T-helper 17 cell (primary cell): ENCODE measurements at places on chromosomes 6 and 20. TPM values are rescaled to one million over a fixed set of nuclear protein-coding genes. Genes with fewer than 3 reads are reported as not detected.

IL20RA gene
- total RNA-seq, result not detected

PRICKLE4 gene
- not detected for total RNA-seq

RIMS4 gene
- not detected for total RNA-seq

SNX9 gene
- 38.9 TPM for total RNA-seq

GHRH gene
- total RNA-seq, result not detected

DSP gene
- total RNA-seq, result not detected

SRSF12 gene
- not detected for total RNA-seq

SLPI gene
- not detected for total RNA-seq

KIF6 gene
- 0.40 TPM for total RNA-seq

SYNE1 gene
- 165 TPM for total RNA-seq

NAPB gene
- total RNA-seq, result 8.5 TPM

CAGE1 gene
- total RNA-seq, result 0.57 TPM

RFX6 gene
- total RNA-seq, result not detected

FERMT1 gene
- not detected for total RNA-seq

C20orf141 gene
- total RNA-seq, result not detected

DIDO1 gene
- 65.7 TPM for total RNA-seq

MAPK13 gene
- 33.7 TPM for total RNA-seq

RCAN2 gene
- not detected for total RNA-seq

SNAP91 gene
- total RNA-seq, result not detected

SRC gene
- 22.8 TPM for total RNA-seq

POFUT1 gene
- total RNA-seq, result 13.6 TPM

SLC35F1 gene
- not detected for total RNA-seq

SOBP gene
- total RNA-seq, result not detected

OR2H2 gene
- total RNA-seq, result not detected

NKAIN4 gene
- total RNA-seq, result not detected

DPM1 gene
- total RNA-seq, result 34.1 TPM

POM121L2 gene
- not detected for total RNA-seq

SLC22A2 gene
- total RNA-seq, result not detected

COL10A1 gene
- total RNA-seq, result not detected

SLC32A1 gene
- total RNA-seq, result not detected

COL21A1 gene
- total RNA-seq, result not detected

C4A gene
- total RNA-seq, result 5.4 TPM
